ENCODE measurements at places on chromosomes 6 and 20.

DNA sequence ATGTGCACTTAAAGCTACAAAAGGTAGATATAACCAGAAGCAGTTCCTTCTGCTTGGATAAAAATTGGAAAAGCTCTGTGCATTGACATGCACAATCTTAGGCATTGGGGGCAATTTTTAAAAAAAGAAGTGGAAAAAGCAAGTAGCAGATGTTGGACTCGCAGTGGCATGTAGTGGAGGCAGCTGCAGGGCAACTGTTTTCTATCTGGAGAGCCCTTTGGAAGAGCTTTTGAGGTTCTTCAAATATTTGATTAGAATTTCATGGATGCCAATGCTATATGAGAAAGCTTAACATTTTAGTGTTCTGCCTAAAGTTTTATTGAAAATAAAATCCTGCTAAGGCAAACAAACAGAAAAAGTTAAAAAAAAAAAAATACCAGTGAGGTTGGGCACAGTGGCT lies 388.3 kb upstream of the RNF217 start:
- no peak for DNase-seq

DNA sequence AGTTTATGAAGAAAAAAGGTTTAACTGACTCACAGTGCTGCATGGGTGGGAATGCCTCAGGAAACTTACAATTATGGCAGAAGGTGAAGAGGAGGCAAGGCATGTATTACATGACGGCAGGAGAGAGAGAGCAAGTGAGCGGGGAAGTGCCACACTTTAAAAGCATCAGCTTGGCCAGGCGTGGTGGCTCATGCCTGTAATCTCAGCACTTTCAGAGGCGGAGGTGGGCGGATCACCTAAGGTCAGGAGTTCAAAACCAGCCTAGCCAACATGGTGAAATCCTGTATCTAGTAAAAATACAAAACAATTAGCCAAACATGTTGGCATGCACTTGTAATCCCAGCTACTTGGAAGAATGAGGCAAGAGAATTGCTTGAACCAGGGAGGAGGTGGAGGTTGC lies 213.3 kb upstream of the THEMIS start:
- no peak for DNase-seq

GRCh38 chr20:2246069-2246491 lies 49.7 kb upstream of the TGM3 start:
- no peak for DNase-seq

GRCh38 chr20:13267231-13267630 lies 46.2 kb downstream of the ISM1 start:
- no peak for DNase-seq

GRCh38 chr20:32466739-32467505 lies 108.8 kb downstream of the ASXL1 start:
- DNase-seq, result no peak

DNA sequence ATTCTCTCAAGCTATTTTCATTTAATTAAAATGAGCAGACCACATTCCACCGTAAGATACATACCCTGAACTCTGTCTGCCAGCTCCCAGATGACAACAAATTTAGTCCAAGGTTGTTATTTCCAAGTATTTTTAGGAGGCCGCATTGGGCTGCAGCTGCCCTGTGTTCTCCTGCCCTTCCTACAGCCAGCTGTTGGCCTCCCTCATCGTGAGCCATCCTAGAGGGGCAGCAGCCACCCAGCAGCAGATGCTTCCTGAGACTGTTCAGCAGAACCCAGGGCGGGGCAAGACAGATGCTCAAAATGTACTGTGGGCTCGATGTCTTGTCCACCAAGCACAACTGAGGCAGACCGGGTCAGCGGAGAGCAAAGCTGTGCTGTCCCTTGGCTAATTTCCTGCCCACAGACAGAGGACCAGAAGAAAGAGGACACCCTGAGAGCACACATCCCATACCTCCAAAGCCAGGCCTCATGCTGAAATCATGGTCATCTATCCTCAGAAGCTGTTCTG lies 16.4 kb downstream of the GABRR1 start:
- DNase-seq, result no peak

- no peak for DNase-seq
Measured at GRCh38 chr20:62164879-62165761, 17.7 kb upstream of the MTG2 start.

DNA sequence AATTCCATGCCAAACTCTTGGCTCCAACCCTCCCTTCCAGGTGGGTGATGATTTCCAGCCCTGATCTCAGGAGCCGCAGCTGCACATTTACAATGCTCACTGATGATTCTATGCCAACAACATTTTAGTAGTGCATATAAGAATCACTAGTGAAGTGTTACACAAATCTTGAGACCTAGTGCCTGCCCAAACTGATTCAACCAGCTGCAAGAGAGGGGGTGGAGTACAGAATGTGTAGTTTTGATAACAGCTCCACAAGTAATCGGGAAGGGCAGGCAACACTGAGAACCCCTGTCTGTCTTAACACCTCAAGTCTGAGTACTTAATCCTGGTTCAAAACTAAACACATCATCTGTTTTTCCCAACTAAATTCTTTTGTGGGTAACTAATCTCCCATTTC lies 91.7 kb downstream of the PRDM1 start:
- no peak for DNase-seq

GRCh38 chr6:51531623-51532022 lies 555.8 kb downstream of the PKHD1 start:
- no peak for DNase-seq

DNA sequence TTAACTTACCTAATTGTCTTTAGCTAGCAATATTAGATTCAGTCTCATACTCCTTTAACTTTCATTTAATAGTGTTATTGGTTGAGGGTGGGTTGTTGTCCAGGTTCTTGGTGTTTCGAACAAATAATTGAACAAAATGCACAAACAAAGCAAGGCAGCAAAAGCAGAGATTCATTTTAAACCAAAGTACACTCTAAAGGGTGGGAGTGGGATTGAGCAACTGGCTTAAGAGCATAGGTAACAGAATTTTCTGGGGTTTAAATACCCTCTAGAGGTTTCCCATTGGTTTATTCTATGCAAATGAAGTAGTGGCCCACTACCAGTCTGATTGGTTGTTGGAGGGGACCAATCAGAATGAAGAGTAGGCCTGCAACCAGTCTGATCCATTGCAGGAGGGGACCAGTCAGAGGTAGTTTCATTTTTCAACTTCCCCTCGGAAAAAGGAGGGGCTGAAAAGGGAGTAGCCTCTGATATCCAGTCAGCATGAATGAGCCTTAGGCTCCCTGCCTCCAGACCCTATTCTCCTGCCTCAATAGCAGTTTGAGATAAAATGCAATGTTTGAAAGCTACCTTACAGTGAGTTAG lies 26.3 kb upstream of the RAB23 start:
- no peak for DNase-seq

DNA sequence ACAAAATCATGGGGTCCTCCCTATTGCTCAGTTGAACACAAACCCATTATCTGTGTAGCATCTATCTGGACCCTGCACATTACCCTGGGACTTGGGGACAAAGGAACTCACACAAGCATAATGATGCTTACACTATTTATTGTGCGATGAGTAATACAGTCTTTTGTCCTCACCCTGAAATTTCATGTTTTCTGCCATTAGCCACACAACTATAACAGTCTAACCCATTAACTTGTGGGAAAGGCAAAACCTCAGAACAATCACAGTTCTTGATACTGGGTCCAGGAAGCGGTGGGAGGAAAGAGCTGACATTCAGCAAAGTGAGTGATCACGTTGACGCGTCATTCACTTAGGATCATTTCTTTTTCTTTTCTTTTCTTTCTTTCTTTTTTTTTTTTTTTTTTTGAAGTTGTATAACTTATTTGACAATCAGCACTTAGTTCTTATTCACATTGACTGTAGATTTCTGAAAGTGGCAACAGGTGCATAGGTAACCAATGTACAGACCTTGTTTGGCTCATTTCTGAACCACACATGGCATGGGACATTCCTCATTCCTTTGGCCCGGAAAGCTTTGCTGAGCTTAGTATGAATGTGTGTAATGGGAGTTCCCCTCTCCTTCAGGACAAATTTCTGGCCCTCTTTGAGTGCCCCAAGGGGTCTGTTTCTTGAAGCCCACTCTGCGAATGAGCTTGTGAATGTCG lies 94.8 kb upstream of the CNKSR3 start:
- peak; percentile 8 for DNase-seq

DNA sequence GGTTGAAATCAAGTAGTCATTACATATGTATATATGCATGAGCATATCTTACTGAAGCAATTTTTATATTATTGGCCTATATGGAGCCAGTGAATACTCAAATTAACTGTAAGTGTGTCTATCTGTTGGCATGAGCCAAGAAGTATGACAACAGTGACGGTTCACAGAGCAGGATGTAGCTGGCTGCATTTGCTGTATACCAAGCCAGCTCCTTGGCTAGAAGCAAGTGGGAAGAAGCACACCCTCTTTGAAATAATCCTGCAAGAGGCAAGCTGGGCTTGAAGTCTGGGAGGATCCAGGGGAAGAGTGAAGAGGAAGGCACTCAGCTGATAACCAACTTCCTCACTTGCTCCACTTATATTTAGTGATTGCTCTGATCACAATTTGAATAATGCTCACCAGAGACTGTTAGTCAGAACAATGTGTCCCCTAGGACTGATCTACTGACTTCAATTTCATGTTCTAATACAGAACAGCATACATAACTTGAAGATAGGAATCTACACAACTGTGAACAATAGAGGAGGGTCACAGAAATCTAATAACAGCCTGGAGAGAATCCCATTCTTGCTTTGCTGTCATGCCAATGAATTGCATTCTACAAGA lies 497.3 kb downstream of the PRKN start:
- DNase-seq, result no peak

DNA sequence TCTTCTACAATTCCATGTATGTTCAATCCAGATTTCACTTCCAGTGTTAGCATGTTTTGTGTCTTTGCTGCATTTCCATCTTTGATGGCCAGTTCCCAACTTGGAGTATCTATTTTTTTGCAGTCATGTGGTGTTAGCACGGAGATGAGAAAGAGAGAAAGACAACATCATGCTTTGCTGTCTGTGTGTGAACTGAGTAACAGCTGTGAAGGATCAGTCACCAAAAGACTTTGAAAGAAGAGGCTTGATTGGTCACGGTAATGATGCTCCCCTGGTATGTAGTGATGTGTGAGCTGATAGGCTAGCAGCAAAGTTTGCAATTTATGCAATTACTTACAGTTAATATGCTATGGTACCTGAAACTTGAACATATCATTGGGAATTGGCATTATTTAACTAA lies 731.3 kb upstream of the NRSN1 start:
- DNase-seq, result no peak

- DNase-seq, result no peak
Measured at GRCh38 chr20:44543358-44543757, 21.5 kb upstream of the SERINC3 start.

DNA sequence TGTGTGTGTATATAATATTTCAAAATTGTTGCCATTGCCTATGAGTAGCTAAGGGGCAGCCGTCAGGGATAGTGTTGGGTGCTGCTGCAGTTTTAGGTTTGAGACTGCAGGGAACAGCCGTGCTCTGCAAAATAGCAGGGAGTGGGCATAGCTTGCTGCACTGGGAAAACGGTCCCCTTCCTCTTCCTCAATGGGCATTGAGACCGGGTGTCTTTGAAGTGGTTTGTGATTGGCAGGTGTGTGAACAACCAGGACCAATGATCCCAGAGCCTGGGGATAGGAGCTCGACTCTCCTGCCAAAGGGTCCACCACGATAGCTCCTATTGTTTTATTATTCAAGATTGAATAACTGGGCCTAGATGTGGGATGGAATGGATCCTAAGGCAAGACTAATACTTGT lies 5.1 kb upstream of the EBF4 start:
- no peak for DNase-seq

GRCh38 chr6:33375143-33375671 lies 16.4 kb upstream of the KIFC1 start:
- DNase-seq, result no peak

DNA sequence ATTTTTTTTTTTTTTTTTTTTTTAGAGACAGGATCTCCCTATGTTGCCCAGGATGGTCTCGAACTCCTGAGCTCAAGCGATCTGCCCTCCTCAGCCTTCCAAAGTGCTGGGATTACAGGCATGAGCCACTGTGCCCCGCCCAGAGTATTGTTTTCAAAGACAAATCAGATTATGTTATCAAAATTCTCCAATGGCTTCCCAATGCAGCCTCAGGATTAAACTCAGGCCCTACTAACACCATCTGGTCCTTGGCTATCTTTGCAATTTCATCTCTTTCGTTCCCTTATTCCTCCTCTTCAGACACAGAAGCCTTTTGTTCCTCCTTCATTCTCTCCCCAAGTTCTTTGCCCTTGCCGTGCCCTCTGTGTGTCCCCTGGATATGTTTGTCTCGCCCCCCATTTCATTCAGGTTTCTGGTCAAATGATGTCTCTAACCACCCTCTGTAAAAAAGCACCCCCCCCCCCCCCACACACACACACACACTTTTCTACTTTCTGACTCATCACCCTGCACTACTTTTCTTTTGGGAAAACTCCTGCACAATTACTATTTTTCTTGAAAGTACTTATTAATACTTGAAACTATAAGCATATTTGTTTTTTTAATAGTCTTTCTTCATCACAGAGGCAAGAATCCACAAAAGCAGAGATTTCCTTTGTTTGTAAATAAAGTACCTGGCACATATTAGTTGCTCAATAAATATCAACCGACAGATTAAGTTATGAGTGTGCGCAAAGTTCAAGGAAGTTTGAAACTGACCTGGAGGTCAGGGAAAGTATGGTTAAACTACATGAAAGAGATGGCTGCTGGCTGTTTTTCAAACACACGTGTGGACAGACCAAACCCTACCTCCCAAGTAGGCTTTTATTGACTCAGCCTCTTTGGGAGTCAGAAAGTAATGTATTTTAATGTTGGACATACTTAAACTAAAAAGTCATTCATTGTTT lies 16.7 kb downstream of the BTN1A1 start:
- DNase-seq, result no peak

DNA sequence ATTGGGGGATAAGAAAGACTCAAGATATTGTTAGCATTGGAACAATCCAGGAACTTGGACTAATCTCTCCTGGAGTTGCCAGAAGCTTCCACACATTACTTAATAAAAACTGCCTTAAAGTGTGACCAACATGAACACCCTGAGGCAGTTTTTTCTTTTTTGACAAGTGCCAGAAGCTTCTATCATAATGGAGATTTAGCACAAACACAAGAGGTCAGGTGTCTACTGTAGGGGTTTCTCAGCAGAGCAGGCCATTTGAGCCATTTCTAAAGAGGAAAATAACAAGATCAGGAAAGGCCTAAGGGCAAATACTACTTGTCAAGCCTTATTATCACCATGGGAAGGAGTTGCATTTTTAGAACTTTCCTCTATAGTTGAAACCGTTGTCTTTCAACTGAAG lies 361.5 kb downstream of the EPM2A start:
- DNase-seq, result no peak

DNA sequence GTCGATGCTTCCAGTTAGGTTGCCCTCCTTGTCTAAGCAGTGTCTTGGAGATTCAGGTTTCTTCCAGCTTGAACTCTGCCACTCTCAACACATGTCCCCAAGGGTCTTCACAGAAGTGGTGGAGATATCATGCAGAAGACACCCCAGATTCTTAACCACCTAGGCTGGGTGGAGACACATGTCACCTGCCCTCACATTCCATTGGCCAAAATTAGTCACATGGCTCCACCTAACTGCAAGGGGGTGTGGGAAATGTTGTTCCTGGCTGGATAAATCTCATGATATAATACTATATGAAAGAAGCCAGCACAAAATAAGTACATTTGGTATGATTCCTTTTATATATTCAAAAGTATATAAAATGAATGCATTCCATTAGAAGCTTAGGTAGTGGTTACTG lies 52.9 kb upstream of the SNRPB2 start:
- no peak for DNase-seq

All from GM19239 (cell line).